ENCODE measurements at places on chromosomes 12 and 14. TPM values are rescaled to one million over a fixed set of nuclear protein-coding genes. Genes with fewer than 3 reads are reported as not detected.

The DICER1 gene
- 25.1 TPM for total RNA-seq

The ITPK1 gene
- 9.4 TPM for total RNA-seq

The ZFC3H1 gene
- total RNA-seq, result 21.1 TPM

The FSCB gene
- total RNA-seq, result not detected

The CRIP2 gene
- 22.7 TPM for total RNA-seq

The DLST gene
- 50.6 TPM for total RNA-seq

The ZNF891 gene
- total RNA-seq, result 0.92 TPM

The STXBP6 gene
- 7.3 TPM for total RNA-seq

The KLHL33 gene
- total RNA-seq, result 0.18 TPM

The NELL2 gene
- not detected for total RNA-seq

The RPS6KA5 gene
- total RNA-seq, result 0.46 TPM

The MYF6 gene
- not detected for total RNA-seq

The COX8C gene
- total RNA-seq, result not detected

The C12orf50 gene
- total RNA-seq, result not detected

The NOS1 gene
- not detected for total RNA-seq

The TMPRSS12 gene
- total RNA-seq, result not detected

The ANO4 gene
- total RNA-seq, result 2.4 TPM

The UBR7 gene
- total RNA-seq, result 18.2 TPM

The RHOJ gene
- 3.4 TPM for total RNA-seq

The EML1 gene
- 62.0 TPM for total RNA-seq

The MYL2 gene
- total RNA-seq, result not detected

The NKX2-8 gene
- total RNA-seq, result not detected

The FAM181A gene
- not detected for total RNA-seq

The WNT5B gene
- 14.7 TPM for total RNA-seq

The TBC1D30 gene
- total RNA-seq, result 0.28 TPM

The IFT81 gene
- 28.3 TPM for total RNA-seq

The GNB3 gene
- 0.92 TPM for total RNA-seq

The PTPRR gene
- total RNA-seq, result 0.09 TPM

The SCFD1 gene
- total RNA-seq, result 105 TPM

The TOMM20L gene
- not detected for total RNA-seq

The SERPINA5 gene
- not detected for total RNA-seq

The SLC17A8 gene
- not detected for total RNA-seq

The NT5DC3 gene
- total RNA-seq, result 3.4 TPM

The SERPINA4 gene
- total RNA-seq, result not detected

The ACOT6 gene
- not detected for total RNA-seq

The PTPRQ gene
- 2.8 TPM for total RNA-seq

The CCDC197 gene
- not detected for total RNA-seq

The PTPRB gene
- 0.55 TPM for total RNA-seq

The ACSS3 gene
- 22.3 TPM for total RNA-seq

The GSG1 gene
- total RNA-seq, result 0.28 TPM

The FAR2 gene
- 7.3 TPM for total RNA-seq

The SIRT4 gene
- 1.00 TPM for total RNA-seq

The WNT1 gene
- total RNA-seq, result not detected

The PLEKHH1 gene
- total RNA-seq, result 0.14 TPM

The MYF5 gene
- total RNA-seq, result not detected

The ARHGAP9 gene
- total RNA-seq, result 0.28 TPM

The LMNTD1 gene
- total RNA-seq, result 0.37 TPM

The PPHLN1 gene
- total RNA-seq, result 54.3 TPM

The ISM2 gene
- 0.14 TPM for total RNA-seq

The HOXC6 gene
- total RNA-seq, result 0.28 TPM

The GPR84 gene
- total RNA-seq, result not detected

The HOXC10 gene
- total RNA-seq, result 0.43 TPM

The ARHGDIB gene
- 1.1 TPM for total RNA-seq

The TSHR gene
- not detected for total RNA-seq
